Stimulated activated CD4-positive, alpha-beta T cell treated with anti-CD3 and anti-CD28 coated beads, Interleukin-2, amount 100 ng/mL, for 4 hours (primary cell): ENCODE measurements at places on chromosomes 1 and 21.

- no peak for DNase-seq
These were observed 115.3 kb downstream of the RUNX1 start for GRCh38 chr21:34933609-34934335.

DNA sequence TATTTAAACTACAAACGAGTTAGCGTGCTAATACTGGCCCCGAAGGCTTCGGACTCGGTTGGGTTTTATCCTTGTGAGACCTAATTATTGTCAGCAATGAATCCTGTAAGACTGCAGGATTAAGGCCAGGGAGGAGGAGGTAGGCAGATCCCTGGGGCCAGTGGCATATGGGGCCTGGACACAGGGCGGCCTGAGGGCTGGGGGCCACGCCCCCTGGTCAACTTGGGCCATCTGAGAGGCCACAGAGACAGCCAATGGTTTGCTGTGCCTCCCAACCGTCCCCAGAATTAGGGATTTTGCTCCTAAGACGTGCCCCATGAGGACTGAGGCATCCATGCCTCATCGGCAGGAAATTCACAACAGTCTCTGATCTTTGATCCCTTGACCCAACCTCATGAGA is 31.1 kb upstream of the DISP3 start:
- DNase-seq, result no peak

DNA sequence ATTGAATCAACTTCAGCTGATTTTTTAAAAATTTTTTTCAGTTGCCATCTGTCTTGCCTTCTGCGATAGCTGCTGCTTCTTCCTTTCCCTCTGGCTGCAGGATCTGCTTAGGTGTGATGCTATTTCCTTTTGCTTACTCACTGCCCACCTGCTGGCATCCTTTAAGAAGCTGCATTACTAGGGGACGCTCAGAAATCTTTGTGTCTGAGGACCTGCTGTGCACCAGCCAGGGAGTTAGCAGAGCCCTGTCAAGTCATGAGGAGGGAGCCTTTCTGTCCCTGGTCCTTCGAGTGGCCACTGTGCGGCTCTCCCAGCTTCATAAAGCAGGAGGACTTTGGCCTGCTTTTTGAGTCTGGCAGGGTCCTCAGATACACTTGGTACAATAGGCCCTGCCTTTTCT is 327.8 kb downstream of the USH2A start:
- DNase-seq, result no peak

DNA sequence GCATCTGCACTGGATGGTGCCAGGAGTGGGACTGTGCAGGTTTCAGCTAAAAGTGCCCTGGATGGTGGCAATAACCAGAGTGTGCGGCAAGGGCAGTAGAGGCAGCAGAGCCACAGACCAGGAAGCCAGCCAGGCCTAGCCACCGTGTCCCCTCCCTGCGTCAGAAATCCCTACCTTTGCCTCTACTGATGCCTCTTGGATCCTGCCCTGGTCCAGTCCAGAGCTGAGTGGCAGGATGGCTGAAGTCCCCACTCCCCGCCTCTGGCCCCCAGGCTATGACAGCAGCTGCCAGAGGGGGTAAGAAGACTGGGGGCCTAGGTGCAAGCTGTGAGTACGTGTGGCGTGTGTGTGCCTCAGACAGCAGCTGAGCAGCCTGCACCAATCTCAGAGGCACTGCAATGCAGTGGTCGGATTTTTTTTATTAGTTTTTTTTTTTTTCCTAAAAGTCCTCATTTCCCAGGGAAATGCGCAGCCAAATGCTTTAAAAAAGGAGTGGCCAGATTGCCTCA is 51.9 kb downstream of the SYT2 start:
- DNase-seq, result no peak

- DNase-seq, result no peak
These were observed 34.0 kb upstream of the BACE2 start for GRCh38 chr21:41133874-41134522.

DNA sequence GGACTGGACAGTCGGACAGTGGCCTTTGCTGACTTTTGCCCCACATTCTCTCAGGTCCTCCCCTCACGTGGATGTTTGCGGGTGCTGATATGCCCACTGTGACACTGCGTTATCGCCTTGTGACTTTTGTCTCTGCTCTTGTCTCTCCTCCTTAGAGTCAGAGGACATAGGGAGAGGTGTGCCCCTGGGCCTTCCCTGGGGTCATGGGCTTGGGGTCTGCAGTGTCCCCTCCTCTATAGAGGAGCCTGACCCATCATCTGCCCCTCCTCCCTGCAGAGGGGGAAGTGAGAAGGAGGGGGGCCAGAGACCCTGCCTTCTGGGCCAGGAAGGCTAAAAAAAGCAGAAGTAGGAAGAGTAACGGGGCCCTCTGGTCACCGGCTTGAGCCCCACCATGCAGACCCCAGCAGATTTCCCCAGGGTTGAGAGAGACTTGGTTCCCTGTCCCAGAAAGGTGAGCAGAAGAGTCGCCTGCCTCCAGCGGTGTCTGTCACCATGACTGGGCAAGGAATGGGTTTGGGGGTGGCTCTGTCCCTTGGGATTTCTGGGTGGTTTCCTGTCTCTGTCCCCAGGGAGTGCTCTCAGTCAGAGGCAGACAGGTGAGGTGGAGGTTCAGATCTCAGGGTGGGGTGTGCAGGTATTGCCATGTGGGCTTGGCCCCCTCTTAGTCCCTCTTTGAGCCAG is 13.3 kb downstream of the RPS6KA1 start:
- DNase-seq, result no peak

- no peak for DNase-seq
These were observed 66.6 kb downstream of the FAF1 start for GRCh38 chr1:50893466-50893865.

GRCh38 chr21:29801122-29801521 is 138.7 kb downstream of the GRIK1 start:
- DNase-seq, result no peak

DNA sequence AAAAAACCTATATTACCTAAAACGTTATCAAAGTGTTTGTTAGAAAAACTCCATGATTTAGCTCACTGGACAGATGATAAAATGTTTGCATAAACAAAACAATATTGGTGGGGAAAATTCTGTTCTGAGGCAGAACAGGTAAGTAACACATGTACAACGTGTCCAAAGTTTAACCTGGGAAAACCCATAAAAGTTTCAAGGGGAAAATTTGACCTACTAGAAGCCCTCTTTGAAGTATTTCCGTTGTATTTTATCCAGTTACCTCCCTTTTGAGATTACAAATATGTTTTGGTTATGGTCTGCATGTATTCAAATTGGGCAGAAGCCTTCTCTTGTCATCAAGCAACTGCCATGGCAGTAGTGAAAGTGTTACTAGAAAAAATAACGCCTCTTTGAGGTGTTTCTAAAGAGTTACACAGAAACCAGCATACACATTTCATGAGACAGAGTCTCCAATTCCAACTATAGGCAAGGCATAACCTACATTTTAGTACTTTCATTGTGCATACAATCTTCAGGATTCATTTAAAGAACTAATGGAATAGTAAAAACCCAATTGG is 58.0 kb upstream of the PDC start:
- no peak for DNase-seq

DNA sequence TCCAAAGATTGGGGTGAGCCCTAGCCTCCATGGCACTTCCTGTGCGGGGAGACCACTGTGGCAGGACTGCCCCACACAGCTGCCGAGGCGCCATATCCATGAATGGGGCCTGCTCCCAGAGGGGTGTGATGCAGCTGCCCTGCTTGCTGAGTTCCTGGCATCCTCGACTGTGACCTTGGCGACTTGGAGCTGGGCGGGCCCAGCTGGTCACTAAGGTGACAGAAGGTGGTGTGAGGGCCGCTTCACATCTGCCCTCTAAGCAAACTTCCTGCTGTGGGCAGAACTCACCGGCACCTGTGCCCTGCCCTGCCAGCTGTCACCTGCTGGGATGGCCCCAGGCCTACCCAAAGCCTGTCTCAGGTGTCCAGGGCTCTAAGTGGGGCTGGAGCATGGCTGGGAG is 9.0 kb downstream of the TMEM61 start:
- no peak for DNase-seq

GRCh38 chr1:153245466-153245865 is 14.0 kb upstream of the LORICRIN start:
- DNase-seq, result no peak

GRCh38 chr1:46413596-46413985 is 19.5 kb downstream of the FAAH start:
- no peak for DNase-seq

GRCh38 chr1:15022048-15022447 is 131.5 kb upstream of the TMEM51 start:
- no peak for DNase-seq

GRCh38 chr1:210207597-210208450 is 24.8 kb upstream of the SERTAD4 start:
- DNase-seq, result no peak

- DNase-seq, result no peak
These were observed 45.3 kb downstream of the ZSCAN20 start for GRCh38 chr1:33517596-33518250.

DNA sequence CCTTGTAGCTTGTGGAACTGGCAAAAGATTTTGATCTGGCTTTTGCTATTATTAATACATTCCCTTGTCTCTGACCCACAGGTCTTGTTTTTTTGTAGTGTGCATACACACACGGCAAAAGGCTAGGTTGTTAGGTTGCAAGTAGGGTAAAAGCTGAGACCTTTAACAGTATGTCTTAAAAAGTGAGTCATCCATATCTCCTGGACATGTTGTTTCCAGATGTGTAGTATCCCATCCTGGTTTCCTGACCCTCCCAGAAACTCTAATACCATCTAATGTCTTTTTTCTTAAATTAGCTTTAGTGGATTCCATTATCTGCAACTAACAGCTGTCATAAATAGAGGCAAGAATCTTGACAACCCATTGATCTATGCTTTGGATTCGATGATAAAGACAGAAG is 14.7 kb downstream of the OVGP1 start:
- no peak for DNase-seq

- DNase-seq, result no peak
These were observed 42.9 kb downstream of the CAPZB start for GRCh38 chr1:19442154-19443096.

DNA sequence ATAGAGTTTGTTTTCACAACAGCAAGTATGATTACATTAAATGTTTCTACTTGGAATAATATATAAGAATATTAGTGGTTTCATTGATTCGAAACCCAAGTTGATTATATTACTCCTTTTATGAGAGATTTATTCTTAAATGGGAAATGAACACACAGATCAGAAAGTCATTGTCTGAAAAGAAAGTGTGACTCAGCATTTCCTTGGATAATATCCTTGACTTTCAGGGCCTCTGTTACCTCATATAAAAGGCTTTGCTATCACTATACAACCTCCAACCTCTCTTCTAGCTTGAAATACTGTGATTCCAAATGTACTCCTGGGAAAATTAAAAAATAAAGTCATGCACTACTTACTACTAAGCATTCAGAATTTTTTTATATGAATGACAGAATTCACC is 295.3 kb upstream of the LYPLAL1 start:
- DNase-seq, result no peak

- DNase-seq, result no peak
These were observed 1.8 kb upstream of the CERS2 start for GRCh38 chr1:150976401-150976821.

GRCh38 chr1:23370330-23370708 is 683 bp upstream of the ZNF436 start:
- DNase-seq, result no peak

- DNase-seq, result no peak
These were observed 4.6 kb downstream of the UBAP2L start for GRCh38 chr1:154225370-154225769.

DNA sequence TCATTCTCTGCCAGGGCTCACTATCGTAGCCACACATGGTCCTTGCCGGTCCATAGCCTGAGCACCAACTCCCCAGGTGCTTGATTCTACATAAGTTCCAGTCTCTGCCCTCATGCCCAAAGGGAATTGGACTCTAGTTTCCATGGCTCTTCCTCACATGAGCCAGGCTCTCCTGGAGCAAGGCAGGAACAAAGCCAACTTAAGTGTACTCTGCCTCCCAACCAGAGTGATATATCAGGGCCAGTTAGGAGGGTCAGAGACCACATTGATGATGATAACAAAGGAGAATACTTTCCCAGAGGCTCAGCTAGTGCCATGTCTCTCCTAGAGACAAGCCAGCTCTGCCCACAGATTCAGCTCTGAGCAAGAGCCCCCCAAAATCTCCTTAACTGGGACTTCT is 70.9 kb downstream of the ERI3 start:
- no peak for DNase-seq

DNA sequence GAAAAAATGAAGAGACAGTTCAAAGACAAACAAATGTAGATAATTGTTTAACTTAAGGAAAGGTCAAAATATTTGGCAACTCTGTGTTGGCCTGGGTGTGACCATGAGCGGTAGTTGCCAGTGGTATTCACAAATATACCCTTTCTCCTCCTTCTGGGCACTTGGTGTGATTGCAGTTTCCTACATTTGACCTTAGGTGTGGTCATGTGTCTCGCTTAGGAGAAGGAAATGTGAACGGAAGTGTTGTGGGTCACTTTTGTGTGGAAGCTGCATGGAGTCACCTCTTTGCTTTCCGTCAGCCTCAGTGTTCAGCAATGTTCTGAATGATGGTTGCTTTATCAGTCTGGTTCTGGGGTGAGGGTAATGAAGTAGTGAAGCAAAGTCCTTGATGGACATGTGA is 3.4 kb upstream of the PCSK9 start:
- DNase-seq, result no peak

GRCh38 chr1:109923946-109924275 is 13.3 kb downstream of the CSF1 start:
- DNase-seq, result no peak

GRCh38 chr1:146035048-146035423 is 13.5 kb upstream of the HJV start:
- no peak for DNase-seq

DNA sequence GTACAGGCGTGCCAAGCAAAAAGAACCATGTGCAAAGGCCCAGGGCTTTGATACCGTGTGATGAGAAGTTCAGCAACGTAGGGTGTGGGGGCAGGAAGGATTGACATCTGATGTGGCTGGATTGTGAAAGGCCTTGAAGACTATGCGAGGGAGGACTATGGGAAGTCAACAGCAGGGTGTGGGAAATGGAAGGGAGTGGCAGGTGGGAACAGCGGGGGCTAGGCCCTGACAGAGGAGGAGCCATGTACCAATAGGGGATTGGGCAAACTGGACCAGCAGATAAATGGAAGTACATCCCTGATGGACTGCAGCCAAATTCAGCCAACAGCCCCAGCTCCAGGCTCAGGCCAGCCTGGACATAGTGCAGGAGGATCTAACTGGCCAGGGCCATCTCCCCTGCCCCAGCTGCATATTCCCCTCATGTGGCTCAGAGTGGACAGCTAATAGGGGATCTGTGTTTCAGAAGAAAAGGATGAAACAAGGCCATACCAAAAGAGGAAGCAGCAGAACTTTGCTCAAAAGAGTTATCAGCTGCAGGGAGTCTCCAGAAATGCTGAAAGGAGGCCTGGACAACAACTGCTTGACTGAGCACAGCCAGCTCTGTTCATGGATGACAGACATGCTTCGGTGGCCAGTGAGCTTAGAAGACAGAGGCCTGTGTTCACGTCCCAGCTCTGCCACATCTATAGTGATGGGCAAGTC is 140.2 kb upstream of the SGIP1 start:
- no peak for DNase-seq

DNA sequence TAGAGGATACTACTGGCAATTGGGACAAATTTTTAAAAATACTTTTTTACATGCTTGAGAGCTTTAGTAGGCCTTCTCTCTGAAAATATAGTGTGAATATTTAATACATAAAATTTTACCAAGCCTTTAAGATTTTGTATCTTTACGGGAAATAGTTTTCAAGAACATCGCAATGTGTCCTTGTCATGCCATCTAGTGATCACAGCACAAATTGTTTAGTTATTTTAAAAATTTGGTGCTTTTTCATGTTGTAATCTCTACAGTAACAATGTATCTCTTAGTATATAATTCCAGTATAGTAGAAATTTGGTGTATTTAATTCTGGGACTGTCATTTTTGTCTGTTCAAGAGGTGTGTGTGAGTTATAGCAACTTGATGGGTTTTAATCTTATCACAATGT is 6.7 kb downstream of the CDC7 start:
- no peak for DNase-seq

- no peak for DNase-seq
These were observed 22.4 kb downstream of the LRRC3 start for GRCh38 chr21:44477712-44478111.
